ENCODE measurements at places on chromosomes 7 and 10. TPM values are rescaled to one million over a fixed set of nuclear protein-coding genes. Genes with fewer than 3 reads are reported as not detected.

GRCh38 chr10:117217196-117217761, 20.0 kb downstream of the KCNK18 start:
- H3K27me3 ChIP-seq = peaks cover 26% of the 10 kb centered on the region
- no peaks in the 10 kb centered on the region for H3K36me3 ChIP-seq
- no peak overlapping the region for H3K27ac ChIP-seq
- DNase-seq = peak; percentile 81
- peak overlapping the region; percentile 48 for H3K4me3 ChIP-seq

Gene CYP3A7
- not detected for total RNA-seq

Gene MSS51
- total RNA-seq = 4.1 TPM

DNA sequence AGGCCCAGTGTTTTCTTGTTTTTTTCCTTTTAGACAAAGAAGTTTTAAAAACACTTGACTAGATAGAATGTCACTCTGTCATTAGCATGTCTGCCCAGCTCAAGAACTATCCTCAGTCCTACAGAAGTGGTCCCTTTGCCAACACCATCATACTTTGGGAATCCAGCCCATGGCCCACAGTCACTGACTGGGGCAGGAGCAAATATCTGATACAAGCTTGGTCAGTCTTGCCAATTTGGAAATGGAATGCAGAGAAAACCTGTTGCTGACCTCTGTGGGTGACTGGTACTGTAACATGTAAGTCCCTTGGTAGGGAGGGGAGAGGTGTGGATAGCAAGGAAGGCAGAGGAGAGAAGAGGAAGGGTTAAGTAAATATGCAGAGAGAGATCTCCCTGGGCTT, 47.8 kb downstream of the IPMK start:
- peaks cover 21% of the 10 kb centered on the region for H3K36me3 ChIP-seq
- no peak for DNase-seq
- H3K27me3 ChIP-seq = no peaks in the 10 kb centered on the region
- H3K4me3 ChIP-seq = no peak overlapping the region
- no peak overlapping the region for H3K27ac ChIP-seq

DNA sequence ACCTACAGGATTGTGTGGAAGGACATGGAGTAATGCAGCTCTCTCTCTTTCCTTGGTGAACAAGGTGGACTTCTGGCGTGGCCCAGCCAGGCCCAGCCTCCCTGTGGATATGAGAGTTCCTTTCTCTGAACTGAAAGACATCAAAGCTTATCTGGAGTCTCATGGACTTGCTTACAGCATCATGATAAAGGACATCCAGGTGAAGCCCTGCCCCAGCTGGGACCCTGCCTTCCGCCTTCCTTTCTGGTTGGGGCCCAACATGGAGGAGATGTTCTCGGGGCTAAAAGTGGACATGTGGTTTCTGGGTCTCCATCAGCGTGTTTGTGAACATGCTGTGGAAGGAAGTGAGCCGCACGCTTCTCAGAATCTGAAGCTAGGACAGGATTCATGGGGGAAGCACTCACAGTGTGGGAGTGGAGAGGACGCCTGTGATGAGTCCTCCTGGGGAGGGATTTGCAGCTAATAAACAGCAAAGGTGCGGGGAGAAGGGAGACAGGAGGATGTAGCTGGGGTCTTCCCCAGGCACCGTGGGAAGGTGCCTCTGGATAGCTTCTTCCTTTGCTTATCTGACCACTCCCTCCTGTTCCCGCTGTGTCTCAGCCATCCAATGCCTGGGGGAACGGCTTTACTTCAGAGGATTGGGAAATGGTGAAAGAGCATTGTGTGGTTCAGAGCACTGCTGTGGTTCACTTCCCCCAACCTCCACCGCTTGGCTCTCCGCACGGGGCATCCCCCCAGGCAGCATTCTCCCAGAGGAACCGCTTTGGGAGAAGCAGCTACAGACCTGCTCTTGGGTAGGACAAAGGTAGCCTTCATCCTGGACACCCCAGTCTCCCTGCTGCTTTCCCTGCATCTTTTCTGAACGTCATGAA, 5.5 kb downstream of the CPA5 start:
- H3K4me3 ChIP-seq = no peak overlapping the region
- no peaks in the 10 kb centered on the region for H3K27me3 ChIP-seq
- DNase-seq = no peak
- peaks cover 25% of the 10 kb centered on the region for H3K4me1 ChIP-seq

- no peak for DNase-seq
- H3K27me3 ChIP-seq = no peaks in the 10 kb centered on the region
- H3K4me1 ChIP-seq = peaks cover 25% of the 10 kb centered on the region
- H3K4me3 ChIP-seq = no peak overlapping the region
Observed at GRCh38 chr10:5449227-5449626, 36.9 kb downstream of the NET1 start.

Gene TUBAL3
- total RNA-seq = not detected

- DNase-seq = no peak
- no peaks in the 10 kb centered on the region for H3K36me3 ChIP-seq
- H3K4me3 ChIP-seq = no peak overlapping the region
Observed at GRCh38 chr10:10816447-10816846, 201.2 kb upstream of the CELF2 start.

DNA sequence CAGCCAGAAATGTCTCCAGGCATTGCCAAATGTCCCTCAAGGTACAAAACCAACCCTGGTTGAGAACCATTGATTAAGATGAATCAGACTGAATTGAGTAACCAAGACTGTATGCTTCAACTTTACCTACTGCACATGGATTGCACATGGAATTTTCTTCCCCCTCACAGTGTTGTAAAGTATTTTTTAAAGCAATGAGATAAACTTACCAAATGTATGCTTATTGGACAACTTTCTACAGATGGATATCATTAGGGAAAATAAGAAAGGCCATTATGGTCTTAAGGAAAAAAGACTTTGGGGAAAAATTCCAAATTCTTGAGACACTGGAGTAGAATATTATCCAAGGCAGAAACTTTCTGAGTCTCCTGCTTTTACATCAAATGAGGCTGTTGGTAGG, 20.9 kb upstream of the MTPN start:
- no peaks in the 10 kb centered on the region for H3K27me3 ChIP-seq
- no peaks in the 10 kb centered on the region for H3K36me3 ChIP-seq
- no peak overlapping the region for H3K4me3 ChIP-seq
- H3K27ac ChIP-seq = no peak overlapping the region

GRCh38 chr7:135206941-135207391, 4.4 kb downstream of the WDR91 start:
- no peak overlapping the region for H3K4me3 ChIP-seq
- H3K36me3 ChIP-seq = no peaks in the 10 kb centered on the region

DNA sequence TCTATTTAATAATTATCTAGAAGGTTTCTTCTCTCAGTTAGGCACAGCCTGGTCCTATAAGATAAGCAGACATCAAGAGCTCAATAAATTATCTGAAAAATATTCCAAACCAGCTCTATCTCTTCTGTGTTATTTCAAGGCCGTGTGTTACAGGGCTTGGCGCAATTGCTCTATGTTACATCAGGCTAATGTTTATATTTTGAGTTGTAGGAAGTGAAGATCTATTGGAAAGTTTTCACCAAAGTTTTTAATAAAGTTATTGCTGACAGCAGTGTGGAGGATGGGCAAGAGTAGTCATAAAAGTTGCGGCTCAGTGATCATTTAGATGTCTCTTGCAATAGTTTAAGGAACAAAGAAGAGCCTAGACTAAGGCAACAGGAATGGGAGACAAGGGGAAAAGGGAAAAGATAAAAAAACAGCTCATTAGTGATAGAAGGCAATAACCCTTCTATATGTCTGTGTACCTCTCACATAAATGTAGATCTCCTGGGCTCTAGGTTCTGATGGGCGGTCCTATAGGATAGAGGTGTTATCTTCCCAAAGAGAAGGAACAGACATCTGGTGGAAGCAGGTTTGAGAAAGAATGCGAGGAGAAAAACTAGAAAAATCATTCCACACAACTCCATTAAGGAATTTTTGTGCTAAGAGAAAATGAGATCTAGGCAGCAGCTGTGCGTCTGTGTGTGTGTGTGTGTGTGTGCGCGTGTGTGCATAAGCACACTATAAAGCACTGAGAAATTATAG, 5.9 kb upstream of the ANKRD7 start:
- H3K27me3 ChIP-seq = no peaks in the 10 kb centered on the region
- no peaks in the 10 kb centered on the region for H3K36me3 ChIP-seq
- no peak overlapping the region for H3K4me3 ChIP-seq
- peaks cover 14% of the 10 kb centered on the region for H3K4me1 ChIP-seq

GRCh38 chr7:150567169-150567568, at the start of gene GIMAP4:
Gene GIMAP4, plus strand, starts transcription at chr7:150567390. Its CDS starts 2,512 bp downstream, at chr7:150569902.
- H3K27ac ChIP-seq = peak within 1 kb of the TSS; percentile 86
- DNase-seq = peak; percentile 62
- peaks cover 18% of the 10 kb centered on the region for H3K4me1 ChIP-seq

GRCh38 chr10:92240289-92241157, 50.4 kb downstream of the CPEB3 start:
- H3K27me3 ChIP-seq = no peaks in the 10 kb centered on the region
- peak overlapping the region; percentile 76 for H3K4me3 ChIP-seq
- DNase-seq = peak; percentile 75
- H3K4me1 ChIP-seq = peaks cover 17% of the 10 kb centered on the region

GRCh38 chr7:158912406-158912805, 56.0 kb downstream of the DYNC2I1 start:
- no peak overlapping the region for H3K27ac ChIP-seq
- H3K4me3 ChIP-seq = no peak overlapping the region
- no peaks in the 10 kb centered on the region for H3K27me3 ChIP-seq
- peaks cover 17% of the 10 kb centered on the region for H3K36me3 ChIP-seq
- no peak for DNase-seq

Gene EGR2
- total RNA-seq = 2.8 TPM
